ENCODE measurements at places on chromosomes 12 and 14. TPM values are rescaled to one million over a fixed set of nuclear protein-coding genes. Genes with fewer than 3 reads are reported as not detected.

Gene CFAP54
- 2.9 TPM for total RNA-seq

Gene DDN
- total RNA-seq: 0.32 TPM

Gene PLEKHG3
- 12.6 TPM for total RNA-seq

Gene GLT8D2
- total RNA-seq: 24.3 TPM

Gene TMTC2
- 6.2 TPM for total RNA-seq

Gene P2RX2
- total RNA-seq: not detected

Gene GRIP1
- not detected for total RNA-seq

Gene HHIPL1
- 6.5 TPM for total RNA-seq

Gene CLEC1B
- total RNA-seq: not detected

Gene SIX6
- not detected for total RNA-seq

Gene CCDC175
- not detected for total RNA-seq

Gene KDM5A
- total RNA-seq: 33.6 TPM

Gene LYZ
- total RNA-seq: not detected

Gene KRT3
- not detected for total RNA-seq

Gene ADAM21
- total RNA-seq: 1.4 TPM

Gene ABCD2
- not detected for total RNA-seq

Gene STXBP6
- total RNA-seq: 29.5 TPM

Gene SFSWAP
- total RNA-seq: 27.9 TPM

Gene MMP19
- 40.3 TPM for total RNA-seq

Gene TROAP
- total RNA-seq: 4.1 TPM

Gene EMC9
- 27.4 TPM for total RNA-seq

Gene ANO2
- total RNA-seq: not detected

Gene GMPR2
- 96.7 TPM for total RNA-seq

Gene SSPN
- 0.97 TPM for total RNA-seq

Gene LUM
- total RNA-seq: 209 TPM

Gene GNG2
- 32.5 TPM for total RNA-seq

Gene GPR84
- not detected for total RNA-seq

Gene LBHD2
- not detected for total RNA-seq

Gene ACSM4
- total RNA-seq: not detected

Gene KRT77
- total RNA-seq: not detected

Gene MGAT2
- 67.7 TPM for total RNA-seq

Gene SYT1
- total RNA-seq: not detected

Gene ZNF268
- 17.2 TPM for total RNA-seq

Gene GLT1D1
- not detected for total RNA-seq

Gene OVCH1
- 0.32 TPM for total RNA-seq

Gene NUDT14
- total RNA-seq: 5.7 TPM

Gene CAPZA3
- not detected for total RNA-seq

Gene TMEM63C
- not detected for total RNA-seq

Gene PUS7L
- 13.6 TPM for total RNA-seq

Gene TAS2R42
- not detected for total RNA-seq

Gene GPD1
- total RNA-seq: not detected

Gene PXN
- total RNA-seq: 78.2 TPM

Gene KLRK1
- not detected for total RNA-seq

Gene NID2
- total RNA-seq: 648 TPM

Gene SIX4
- total RNA-seq: 3.9 TPM

Gene FAM181A
- not detected for total RNA-seq

Gene FLRT2
- 20.1 TPM for total RNA-seq

Gene NPFF
- total RNA-seq: not detected

Gene OLR1
- not detected for total RNA-seq

Gene LRP1-AS
- total RNA-seq: not detected

Gene MANSC4
- total RNA-seq: not detected

Gene CRACR2A
- 4.2 TPM for total RNA-seq

Gene GRIN2B
- not detected for total RNA-seq

Gene WNT5B
- 8.9 TPM for total RNA-seq

Gene DAO
- not detected for total RNA-seq

Gene RNASE3
- total RNA-seq: not detected

Gene PLEKHG7
- not detected for total RNA-seq

Gene RAD9B
- not detected for total RNA-seq
